ENCODE measurements at places on chromosomes 3 and 15. TPM values are rescaled to one million over a fixed set of nuclear protein-coding genes. Genes with fewer than 3 reads are reported as not detected.

DNA sequence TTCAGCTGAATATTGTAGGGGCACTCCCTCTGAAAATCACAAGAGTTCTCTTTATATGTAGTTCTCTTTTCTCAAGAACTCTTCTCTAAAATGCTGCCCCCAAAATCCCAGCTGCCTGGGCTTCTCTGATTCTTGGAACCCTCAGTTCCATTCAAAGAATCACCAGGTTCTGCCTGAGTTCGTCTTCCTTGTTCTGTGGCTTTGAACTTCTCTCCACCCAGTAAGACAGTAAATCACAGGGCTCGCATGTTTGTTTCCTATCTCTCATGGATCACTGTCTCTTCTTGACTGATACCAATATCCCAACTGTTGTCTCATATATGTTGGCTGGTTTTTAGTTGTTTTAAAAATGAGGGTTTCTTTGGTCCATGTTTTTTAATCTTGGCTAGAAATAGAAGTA, 359.5 kb upstream of the CBLB start:
- no peak overlapping the region for H3K27ac ChIP-seq
- no peaks in the 10 kb centered on the region for H3K27me3 ChIP-seq
- no peaks in the 10 kb centered on the region for H3K4me1 ChIP-seq

GRCh38 chr15:99909592-99910295, 176.5 kb upstream of the LYSMD4 start:
- H3K36me3 ChIP-seq = no peaks in the 10 kb centered on the region
- no peak overlapping the region for H3K27ac ChIP-seq
- no peaks in the 10 kb centered on the region for H3K27me3 ChIP-seq

DNA sequence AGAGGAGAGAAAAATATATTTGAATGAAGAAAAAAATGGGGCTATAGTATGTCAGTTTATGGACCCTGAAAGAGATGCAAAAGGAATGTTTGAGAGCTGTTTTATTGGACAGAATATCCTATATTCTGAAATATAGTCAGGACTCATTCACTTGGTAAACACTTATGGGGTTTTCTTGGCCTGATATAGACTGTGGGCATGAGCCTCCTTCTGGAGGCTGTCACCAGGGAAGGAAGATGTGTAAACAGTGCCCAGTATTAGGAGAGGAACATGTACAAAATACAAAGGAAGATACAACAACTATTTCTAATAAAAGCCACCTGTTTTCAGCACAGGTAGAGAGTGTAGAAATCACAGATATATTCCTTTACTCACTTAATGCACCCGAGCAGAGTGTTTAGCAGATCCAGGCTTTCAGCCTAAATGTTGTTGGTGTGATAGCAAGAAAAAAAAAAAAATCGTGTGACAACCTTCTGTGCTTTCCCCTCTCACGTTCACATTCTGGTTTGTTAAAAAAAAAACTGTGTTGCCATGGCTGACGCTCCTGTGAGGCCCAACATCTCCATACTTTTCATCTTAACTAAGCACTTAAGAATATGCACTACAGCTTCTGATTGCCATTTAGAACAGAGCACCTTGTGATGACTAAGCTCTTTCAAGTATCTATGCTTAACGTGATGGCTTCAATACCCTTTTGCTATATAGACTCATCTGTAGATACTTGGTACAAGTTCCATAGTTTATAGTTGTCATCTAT, 134.1 kb downstream of the MBNL1 start:
- peak; percentile 78 for DNase-seq
- H3K27me3 ChIP-seq = no peaks in the 10 kb centered on the region
- H3K27ac ChIP-seq = peak overlapping the region; percentile 8

GRCh38 chr3:184300378-184300720, 1.3 kb downstream of the PSMD2 start:
- H3K27me3 ChIP-seq = peaks cover 2% of the 10 kb centered on the region
- peak overlapping the region; percentile 92 for H3K4me3 ChIP-seq
- peaks cover 46% of the 10 kb centered on the region for H3K36me3 ChIP-seq

DNA sequence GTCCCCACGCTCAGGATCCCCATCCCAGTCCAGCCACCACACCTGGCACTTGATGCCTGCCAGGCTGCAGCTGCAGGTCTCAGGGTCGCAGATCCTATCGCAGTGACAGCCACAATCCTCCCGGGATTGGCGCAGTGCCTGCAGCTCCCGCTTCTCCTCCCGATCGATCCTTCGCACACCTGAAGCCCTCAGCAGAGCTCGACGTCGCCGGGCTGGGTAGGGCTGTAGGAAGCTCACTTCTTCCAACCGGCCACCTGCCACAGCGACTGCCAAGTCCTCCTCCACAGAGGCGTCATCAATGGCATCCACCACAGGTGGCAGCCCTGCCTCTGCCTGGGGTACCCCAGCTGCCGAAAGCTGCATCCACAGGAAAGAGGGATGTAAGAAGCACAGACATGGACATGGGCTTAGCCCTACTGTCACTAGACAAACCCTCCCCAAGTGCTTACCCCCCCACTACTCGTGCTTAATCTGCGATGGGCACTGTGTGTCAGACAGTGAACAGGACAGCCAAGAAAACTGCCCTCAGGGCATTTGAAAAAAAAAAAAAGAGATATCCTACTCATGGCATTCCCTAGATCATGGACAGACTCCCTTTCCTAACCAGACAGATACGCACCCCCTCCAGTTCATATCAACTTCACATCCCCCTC, 9.2 kb downstream of the CSRNP1 start:
- H3K4me3 ChIP-seq = no peak overlapping the region
- peaks cover 47% of the 10 kb centered on the region for H3K4me1 ChIP-seq
- DNase-seq = no peak
- H3K27ac ChIP-seq = no peak overlapping the region
- H3K27me3 ChIP-seq = no peaks in the 10 kb centered on the region
- peaks cover 60% of the 10 kb centered on the region for H3K36me3 ChIP-seq

DNA sequence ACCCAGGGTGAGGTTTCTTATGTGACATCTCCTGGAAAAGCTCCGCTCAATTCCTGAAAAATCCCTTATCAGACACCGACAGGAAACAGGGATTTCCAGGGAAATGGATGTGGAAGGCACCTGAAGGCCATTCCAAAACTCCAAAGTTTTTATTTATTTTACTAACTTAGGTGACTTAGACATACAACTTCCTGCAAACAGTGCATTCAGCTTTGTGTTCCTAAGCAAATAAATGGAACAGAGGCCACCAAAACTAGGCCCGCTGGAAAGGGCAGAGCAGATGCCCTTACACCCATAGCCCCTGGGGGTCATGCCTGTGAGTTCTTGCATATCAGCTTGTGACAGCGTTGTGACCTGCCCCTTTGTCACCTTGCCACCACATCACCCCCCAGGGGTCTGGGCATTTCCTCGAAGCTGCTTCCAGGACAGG, 239.4 kb downstream of the XXYLT1 start:
- no peaks in the 10 kb centered on the region for H3K36me3 ChIP-seq
- peaks cover 10% of the 10 kb centered on the region for H3K4me1 ChIP-seq
- H3K27me3 ChIP-seq = peaks cover 3% of the 10 kb centered on the region
- H3K27ac ChIP-seq = no peak overlapping the region

- H3K27me3 ChIP-seq = no peaks in the 10 kb centered on the region
- H3K36me3 ChIP-seq = no peaks in the 10 kb centered on the region
These were observed 113.1 kb downstream of the EDEM1 start for GRCh38 chr3:5300638-5301037.

The DPPA4 gene
- total RNA-seq = 83.0 TPM

The BUB1B gene
- 3.2 TPM for total RNA-seq

The BFSP2 gene
- total RNA-seq = not detected

The TUSC7 gene
- total RNA-seq = not detected

All from astrocyte (in vitro differentiated cells and primary cell).